ENCODE measurements at places on chromosomes 1 and 21.
A peak's percentile ranks its signal among the peaks of the same experiment; 100 is the strongest.

- DNase-seq, result no peak
These were observed 34.6 kb upstream of the FMO3 start for GRCh38 chr1:171055966-171056643.

DNA sequence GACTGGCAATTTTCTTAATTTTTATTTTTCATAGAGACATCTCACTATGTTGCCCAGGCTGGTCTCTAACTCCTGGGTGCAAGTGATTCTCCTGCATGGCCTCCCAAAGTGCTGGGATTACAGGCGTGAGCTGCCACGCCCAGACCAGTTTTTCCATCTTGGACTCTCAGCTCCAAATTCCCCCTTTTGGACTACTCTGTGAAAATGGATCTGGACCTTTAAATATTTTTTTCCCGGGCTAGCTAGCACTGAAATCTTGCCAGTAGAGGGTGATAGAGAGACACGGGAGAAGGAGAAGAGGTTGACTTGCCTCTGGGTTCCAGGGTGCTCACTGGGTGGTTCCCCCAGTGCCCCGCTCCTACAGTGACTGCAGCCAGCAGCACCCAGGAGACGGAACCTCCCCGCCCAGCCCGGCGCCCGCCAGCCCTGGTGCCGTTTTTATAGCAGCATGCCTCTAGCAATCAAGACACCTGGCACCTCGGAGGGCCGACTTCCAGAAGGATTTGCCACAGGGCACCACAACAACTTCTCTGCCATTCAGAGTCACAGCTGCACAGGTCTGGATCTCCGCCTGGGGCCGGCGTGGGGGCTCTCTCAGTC, 34.7 kb upstream of the SCCPDH start:
- DNase-seq, result peak; percentile 80

GRCh38 chr1:236808564-236809130, 13.6 kb downstream of the MTR start:
- no peak for DNase-seq

GRCh38 chr1:146021050-146021445, 487 bp downstream of the HJV start:
- DNase-seq, result no peak

- DNase-seq, result no peak
These were observed 579.9 kb upstream of the B3GALT2 start for GRCh38 chr1:193766329-193766728.

GRCh38 chr1:182826892-182827291, 12.3 kb upstream of the DHX9 start:
- no peak for DNase-seq

GRCh38 chr1:202588503-202589189, 121.6 kb downstream of the SYT2 start:
- no peak for DNase-seq

- peak; percentile 24 for DNase-seq
These were observed 17.6 kb downstream of the FAM177B start for GRCh38 chr1:222754366-222755139.
